ENCODE measurements at places on chromosomes 5 and 9.
A peak's percentile ranks its signal among the peaks of the same experiment; 100 is the strongest.

DNA sequence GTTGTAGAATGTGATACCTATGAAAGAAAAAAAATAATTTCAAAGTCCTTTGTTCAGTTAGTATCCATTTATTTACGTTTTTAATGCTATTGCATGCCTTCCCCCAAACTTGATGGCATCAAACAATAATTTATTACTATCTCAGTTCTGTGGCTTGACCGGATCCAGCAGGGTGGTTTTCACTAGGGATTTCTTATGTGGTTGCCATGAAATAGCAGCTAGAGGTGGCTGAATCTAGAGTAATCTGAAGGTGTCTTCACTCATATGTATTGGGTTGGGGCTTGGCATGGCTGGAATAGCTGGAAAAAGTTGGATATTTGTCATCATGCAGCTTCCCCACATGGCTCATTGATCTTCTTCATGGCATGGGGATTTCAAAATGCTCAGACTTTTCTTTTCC is 619.3 kb upstream of the ZNF608 start:
- DNase-seq = no peak

DNA sequence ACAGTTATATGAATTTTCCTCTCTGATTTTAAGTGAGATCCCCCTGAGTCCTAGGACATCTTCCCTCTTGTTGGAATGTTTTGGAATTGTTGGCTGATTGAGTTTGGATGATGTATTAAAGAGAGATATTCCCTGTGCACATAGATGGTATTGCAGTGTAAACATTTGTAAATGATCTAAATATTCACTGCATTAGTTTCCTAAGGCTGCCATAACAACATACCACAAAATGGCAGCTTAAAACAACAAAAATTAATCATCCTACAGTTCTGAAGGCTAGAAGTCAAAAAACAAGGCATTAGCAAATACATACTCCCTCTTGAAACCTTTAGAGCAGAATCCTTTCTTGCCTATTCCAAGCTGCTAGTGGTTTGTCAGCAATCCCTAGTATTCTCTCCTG is 38.0 kb upstream of the MROH2B start:
- no peak for DNase-seq

GRCh38 chr5:138545919-138546562 is 3.0 kb upstream of the ETF1 start:
- no peak for DNase-seq

DNA sequence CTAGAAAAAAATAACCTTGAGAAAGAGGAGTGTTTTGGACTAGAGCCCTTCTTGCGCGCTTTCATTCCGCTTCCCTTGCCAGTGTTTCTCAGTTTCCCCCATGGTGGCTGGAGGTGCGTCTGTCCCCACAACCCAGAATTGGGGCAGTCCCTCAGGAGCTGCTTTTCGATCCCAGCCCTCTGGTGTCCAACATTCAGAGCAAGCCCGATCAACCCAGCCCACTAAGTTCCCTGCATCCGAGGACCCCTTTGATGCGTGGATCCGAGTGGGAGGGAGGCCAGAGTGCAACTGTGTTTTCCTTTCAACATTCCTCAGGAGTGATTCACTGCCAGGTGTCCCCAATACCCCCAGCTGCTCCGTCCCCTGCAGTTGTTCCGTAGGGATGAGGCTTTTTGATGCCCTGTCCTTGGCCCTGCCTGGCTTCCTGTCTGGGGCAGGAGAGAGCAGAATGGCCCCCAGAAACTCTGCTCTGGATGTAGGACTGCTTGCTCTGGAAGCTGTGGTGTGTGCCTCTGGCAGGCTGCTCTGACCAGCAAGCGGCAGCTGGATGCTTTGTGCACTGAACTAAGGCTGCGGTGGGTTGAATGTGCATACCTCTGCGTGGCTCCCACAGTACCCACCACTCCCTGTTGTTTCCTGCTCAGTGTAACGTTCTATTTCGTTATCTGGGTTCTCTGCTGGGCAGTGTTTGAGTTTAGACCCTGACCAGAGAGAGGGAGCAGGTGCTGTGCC is 117.5 kb downstream of the BOD1 start:
- DNase-seq = peak; percentile 73

DNA sequence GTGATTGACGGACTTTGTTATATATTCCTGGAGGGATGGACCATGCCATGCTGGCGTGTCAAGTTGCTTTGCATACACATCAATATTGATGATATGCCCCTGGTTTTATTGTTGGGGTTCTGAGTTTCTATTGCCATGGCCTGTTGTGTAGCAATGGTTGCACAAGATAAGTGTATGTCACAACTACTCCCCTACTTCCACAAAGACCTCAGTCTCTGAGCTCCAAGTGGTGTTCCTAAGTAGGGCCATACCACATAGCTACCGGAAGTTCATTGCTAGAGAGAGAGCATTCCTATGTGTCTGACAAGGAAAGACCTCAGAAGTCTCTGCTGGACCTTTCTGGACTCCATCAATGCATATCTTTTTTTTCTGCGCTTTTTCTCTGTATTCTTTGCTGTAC is 19.8 kb downstream of the TXNDC8 start:
- no peak for DNase-seq

GRCh38 chr9:121333950-121334773 is 35.9 kb downstream of the STOM start:
- DNase-seq = peak; percentile 20

Measured in tongue (tissue), 3 donors.